ENCODE measurements at places on chromosomes 4 and X.

DNA sequence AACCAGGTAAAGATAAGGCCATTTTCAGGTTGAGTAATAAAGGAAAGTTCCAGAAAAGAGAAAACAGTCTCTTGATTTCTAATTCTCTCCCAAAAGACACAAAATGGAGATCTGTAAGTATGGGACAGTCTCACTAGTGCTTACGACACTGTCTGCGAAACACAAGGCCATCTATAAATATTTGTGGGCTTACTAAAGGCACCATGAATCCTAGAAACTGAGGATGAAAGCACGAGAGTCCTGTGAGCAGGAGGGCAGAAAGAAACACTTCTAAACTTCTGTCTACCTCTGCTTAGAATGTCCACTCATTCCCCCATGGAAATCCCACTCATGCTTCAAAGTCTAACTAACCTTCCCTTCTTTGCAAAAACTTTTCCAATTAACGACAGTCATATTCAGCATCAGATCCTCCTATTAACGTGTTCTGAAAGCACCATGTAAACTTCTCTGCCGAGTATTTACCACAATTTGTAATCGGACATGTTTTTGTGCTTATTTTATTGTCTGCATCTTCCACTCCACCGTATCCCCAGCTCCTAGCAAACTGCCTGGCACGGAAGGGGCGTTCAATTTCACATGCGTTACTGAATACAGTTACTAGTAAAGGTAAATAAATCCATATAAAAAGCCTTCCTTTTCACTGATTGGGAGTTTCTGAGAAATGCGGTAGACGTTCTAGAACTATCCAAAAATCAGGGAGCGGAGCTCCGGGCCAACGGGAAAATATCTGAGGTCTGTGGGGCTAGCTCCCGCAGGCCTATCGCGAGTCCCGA lies 665 bp downstream of the PSMD10 start:
- peak; percentile 37 for DNase-seq

GRCh38 chrX:97909245-97909644 lies 1025.5 kb downstream of the RPA4 start:
- no peak for DNase-seq

- no peak for DNase-seq
These were observed 31.7 kb downstream of the MAD2L1 start for GRCh38 chr4:120034913-120035312.

DNA sequence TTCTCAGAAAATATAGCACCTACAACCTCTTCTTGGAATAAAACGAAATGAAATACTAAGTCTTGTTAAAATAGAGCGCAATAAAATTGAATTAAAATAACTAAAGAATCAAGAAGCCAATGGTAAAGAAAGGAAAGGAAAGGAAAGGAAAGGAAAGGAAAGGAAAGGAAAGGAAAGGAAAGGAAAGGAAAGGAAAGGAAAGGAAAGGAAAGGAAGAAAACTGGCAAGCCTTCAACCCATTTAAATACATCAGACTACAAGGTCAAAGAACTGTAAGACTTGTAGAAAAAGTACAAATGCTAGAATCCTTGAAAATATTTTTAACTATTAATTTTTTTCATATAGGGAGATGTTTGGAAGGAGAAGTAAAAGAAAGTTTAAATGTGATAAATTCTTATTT lies 372.1 kb downstream of the IQCM start:
- DNase-seq = no peak

DNA sequence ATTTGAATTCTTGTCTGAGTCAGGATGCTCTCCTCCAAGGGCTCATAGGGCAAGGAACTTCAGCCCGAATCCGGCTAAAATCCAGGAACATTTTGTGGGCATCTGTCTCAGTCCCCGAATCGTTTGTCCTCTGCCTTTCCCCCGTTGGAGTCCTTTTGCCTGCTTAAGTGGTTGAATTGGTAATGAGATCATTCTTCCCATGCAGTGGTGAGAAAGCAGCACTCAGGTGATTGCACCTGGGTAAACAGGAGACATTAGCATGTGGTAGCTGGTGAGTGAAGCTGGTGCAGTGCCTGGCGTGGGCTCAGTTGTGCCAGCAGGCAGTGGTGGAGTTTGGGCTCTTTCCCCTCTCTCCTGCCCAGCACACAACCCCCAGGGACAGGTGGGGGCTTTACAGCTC lies 61.9 kb upstream of the MTM1 start:
- no peak for DNase-seq

DNA sequence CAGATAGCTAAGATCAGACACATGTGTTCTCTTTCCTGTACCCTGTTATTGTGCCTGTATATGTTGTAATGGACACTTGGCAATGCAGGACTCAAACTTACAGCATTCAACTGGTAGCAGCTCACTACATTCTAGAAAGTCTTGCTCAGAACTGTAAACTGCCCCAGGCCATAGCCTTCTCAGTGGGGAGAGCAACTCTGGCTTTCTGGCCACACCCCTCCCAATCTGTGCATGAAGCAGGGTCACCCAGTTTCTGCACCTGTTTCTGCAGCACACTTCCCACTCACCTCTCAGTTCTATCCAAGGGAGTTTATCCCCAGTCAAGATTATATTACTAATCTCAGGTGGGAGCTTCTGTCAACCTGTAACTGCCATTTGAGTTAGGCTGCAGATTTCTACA lies 38.9 kb upstream of the TBX22 start:
- no peak for DNase-seq

- DNase-seq = peak; percentile 5
These were observed 109.6 kb upstream of the ACSL4 start for GRCh38 chrX:109842611-109843010.

DNA sequence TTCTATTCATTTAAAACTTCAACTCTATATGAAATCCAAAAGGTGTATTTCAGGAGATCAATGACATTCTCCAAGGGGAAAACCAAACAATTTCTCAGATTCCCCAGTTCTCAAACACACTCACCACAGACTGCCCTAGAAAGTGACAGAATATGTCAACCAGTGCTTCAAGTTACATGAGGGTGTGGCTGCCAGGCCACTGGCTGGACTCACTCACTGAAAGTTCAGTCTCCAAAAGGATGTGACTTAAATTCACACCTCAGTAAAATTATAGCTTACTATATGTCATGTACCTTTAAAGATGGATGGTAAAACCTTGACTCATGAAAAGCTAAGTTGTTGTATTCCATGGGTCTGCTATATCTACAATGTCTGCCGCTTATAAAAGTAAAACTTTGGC lies 7.3 kb downstream of the INPP4B start:
- DNase-seq = no peak

DNA sequence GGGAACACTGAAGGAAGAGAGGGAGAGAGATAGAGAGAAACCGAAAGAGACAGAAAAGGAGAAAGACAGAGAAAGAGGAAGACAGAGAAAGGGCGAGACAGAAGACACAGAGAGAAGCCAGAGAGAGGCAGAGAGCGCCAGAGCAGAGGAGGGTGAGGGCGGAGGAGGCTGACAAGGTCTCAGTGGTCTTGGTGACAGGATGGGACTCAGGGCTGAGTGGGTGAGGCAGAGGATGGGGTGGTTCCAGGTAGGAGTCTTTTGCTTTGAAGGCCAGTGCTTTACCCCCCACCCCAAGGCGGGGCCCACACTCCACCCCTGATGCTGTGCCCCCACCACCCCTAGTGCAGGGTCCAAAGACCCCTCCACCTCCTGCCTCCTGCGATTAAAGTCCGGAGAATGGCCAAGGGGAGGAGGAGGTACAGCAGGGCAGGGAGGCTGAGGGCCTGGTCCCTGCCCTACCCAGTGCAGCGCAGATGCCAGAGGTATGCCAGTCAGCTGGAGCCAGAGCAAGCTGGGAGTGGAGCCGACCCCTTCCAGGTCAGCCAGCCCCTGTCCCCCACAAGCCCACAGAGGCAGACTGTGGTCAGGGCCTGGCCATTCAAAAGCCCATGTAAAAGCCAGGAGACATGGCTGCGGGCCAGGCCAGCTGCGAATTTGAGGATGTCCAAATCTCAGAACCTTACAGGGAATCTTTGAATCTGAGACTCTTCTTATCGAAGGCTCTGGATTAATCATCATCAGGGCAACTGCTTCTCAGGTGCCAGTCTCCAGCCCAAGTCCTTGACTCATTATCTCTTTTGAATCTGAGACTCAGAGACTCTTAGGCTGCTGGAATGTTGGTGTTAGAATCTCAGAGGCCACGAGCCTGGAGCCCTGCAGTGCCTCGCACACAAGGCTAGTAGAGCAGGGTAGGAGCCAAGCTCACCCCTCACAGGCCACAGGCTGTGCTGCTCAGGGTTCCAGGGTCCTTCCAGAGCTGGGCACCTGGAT lies 758 bp downstream of the IQSEC2 start:
- peak; percentile 34 for DNase-seq

GRCh38 chrX:152537373-152537772 lies 86.3 kb upstream of the GABRA3 start:
- no peak for DNase-seq

DNA sequence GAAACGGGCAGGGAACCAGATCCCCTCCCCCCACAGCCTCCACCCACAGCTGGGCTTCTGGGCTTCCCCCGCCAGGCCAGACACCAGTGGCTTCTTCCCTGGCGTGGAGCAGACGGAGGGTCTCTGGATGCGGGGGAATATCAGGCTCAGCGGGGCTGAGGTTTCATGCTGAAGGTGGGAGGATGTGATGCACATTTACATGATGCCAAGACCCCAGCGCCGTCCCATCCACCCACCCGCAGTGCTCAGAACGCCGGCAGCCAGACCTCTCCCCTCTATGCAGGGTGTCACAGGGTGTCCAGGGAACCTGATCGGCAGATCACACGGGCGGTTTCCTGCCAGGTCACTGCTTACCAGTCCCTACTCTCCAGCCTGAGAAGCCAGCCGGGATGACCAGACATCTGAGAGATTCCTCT lies 12.8 kb upstream of the TNIP2 start:
- no peak for DNase-seq

DNA sequence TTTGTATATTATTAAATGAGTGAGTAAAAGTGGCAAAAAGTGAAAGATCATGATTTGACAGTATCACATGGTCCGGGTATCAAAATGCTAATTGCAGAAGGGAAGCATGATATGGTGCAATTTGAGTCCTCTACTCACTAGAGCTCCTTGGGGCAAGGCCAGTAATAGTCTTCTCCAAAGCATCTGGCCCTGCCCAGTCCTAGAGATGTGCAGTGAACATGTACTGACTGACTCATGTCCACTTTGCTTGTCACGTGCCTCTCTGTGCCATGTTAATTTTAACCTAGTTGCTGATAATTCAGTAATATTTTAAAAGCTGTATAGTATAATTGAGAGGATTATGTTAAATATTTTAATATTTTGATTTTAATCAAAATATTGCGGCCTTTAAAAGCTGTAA lies 54.6 kb upstream of the TENM3 start:
- DNase-seq = peak; percentile 37

- peak; percentile 56 for DNase-seq
These were observed 30.1 kb upstream of the BBS7 start for GRCh38 chr4:121900132-121900983.

GRCh38 chrX:130594453-130594916 lies 192.7 kb downstream of the RBMX2 start:
- DNase-seq = no peak

DNA sequence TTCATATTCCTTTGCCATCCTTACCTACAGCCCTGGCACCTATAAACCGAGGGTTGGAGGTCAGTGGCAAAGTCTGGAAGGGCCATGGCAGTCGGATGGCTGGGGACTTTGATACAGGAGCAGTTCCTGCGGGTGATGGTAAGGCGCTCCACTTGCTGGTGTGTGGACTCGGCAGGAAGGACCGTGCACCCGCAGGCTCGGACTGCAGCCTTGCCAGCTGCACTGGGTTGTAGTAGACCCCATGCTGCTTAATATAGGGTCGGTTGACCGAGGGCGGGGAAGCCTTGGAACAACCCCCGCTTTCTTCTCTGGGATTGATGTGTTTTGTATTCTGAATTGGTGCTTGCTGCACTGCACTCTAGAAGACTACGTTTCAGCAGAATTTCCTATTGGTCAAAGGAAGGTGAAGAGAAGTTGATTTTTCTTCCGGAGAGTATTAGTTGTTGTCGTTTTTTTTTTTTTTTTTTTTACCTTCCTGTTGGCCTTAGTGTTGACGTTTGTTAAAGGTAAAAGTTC lies 638 bp downstream of the BLTP1 start:
- peak; percentile 22 for DNase-seq

Data from fibroblast of skin of right quadriceps (primary cell).